HCT116 (cell line): ENCODE measurements at places on chromosomes 4 and X.

DNA sequence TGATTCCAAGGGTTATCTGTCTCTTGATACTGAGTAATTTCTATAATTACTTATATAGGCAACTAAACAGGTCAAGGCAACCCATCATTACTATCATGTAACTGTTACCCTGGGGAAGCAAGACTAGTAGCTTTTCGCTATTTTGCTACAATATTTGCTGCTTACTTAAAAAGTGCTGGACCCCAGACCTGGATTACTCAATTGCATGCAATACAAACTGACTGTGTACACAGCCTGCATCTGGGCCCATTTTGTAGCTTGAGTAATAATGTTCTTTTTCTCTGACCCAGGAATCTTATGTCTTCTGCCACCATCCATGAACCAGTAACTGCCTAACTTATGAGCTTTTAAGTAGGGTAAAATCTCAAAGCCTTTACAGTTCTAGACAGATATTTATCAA lies 53.4 kb downstream of the CNOT6L start:
- no peak for DNase-seq

GRCh38 chrX:124534536-124534935 lies 188.2 kb downstream of the SH2D1A start:
- no peak for DNase-seq

DNA sequence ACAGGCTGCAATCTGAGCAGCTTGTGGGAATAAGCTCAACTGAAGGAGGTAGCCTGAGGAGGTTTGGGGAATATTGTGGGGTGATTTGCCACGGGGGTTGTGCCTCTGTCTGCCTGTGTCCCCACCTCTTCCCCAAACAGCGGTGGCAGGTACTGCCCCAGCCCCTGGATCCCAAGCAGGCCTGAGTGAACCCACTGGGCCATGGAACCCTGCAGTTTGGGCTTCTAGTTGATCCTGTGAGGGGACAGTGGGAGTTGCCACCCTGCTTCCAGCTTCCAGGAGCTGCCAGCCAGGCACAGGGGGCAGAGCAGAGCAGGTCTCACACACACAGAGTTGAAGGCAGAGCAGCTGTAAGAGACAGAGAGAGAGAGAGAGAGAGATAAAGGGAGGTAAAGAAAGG lies 97.4 kb downstream of the PJA1 start:
- DNase-seq: no peak

DNA sequence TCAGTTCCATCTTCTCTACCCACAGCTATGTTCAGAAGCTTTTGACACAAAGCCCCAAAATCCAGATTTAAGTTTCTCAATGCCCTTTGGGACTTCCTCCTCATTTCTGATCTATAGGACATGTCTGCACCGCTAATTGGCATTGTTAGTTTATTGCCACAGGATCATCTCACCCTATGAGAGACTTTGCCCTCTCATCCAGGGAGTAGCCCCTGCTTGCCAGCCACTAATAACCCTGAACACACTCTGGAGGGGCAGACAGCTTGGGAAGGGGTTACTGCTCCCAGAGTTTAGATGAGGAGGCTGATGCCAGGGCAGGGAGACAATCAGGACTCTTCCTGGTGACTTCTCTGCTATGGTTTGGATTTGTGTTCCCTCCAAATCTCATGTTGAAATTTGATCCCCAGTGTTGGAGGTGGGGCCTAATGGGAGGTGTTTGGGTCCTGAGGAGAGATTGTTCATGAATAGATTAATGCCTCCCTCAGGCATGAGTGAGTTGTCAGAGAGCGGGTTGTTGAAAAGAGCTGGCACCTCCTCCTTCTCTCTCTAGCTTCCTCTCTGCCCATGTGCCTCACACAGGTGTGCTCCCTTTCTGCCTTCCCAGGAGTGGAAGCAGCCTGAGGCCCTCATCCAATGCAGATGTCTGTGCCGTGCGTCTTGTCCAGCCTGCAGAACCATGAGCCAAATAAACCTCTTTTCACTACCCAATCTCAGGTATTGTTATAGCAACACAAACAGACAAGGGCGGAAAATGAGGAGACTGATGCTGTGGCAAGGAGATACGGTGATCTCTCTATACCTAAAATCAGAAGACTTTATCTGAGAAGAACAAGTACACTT lies 3.6 kb upstream of the SCARB2 start:
- DNase-seq: no peak

DNA sequence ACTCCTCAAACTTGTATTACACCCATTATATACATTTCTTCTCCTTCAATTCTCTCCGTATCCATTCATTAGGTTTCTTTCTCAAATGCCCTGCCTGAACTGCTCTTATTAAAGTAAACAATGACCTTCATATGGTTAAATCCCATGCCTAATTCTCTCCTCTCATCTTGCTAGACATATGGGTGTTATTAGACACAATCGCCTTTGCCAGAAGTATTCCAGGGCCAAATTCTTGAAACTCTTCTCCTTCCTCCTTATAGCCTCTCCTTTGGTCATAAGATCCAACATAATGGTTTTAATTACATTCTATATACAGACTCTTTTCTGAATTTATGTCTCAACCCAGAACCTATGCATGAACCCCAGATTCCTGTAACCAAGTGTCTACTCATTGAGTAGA lies 4.8 kb downstream of the ANXA10 start:
- no peak for DNase-seq

DNA sequence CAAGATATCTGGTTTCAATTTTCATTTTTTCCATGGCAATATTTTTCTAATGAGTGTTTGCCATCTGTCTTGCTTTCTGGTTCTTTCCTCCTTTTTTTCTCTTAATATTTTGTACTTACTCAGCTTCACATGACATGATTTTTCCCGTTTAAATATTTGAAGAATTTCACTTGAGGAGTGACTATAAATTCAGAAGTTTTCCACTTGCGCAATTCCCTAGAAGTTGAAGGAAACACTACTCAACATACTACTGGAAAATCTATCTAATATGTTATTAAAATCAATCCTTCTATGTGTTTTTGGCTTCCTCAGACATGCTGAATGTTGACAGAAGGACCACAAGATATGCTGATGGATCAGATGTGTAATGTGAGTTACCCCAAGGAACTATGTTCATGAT lies 36.8 kb upstream of the BANK1 start:
- DNase-seq: no peak

DNA sequence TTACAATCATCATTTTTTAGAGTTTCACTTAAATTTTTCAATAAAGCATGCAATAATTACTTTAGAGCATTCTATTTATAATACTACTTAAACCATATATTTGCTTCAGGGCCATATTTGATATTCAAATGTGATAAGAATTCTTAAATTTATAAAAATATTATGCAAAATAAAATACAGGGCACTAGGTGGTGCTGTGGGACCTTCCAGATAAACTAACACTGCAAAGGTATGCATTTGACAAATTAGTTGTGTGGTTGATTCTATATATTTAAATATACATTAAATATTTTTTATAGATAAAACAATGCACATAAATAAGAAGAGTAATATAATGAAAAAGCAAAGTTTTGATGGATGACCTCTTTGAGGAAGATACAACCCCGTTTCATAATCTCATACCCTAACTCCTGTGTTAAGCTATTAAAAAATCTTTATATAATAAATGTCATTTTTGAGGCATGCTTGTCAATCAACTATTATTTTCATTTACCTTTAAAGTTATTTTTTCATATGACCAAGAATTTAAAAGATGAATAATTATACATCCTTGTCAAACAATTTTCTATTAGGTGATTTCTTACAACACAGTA lies 128.4 kb downstream of the REELD1 start:
- DNase-seq: no peak

GRCh38 chr4:159416073-159416472 lies 313.2 kb downstream of the RAPGEF2 start:
- DNase-seq: no peak

DNA sequence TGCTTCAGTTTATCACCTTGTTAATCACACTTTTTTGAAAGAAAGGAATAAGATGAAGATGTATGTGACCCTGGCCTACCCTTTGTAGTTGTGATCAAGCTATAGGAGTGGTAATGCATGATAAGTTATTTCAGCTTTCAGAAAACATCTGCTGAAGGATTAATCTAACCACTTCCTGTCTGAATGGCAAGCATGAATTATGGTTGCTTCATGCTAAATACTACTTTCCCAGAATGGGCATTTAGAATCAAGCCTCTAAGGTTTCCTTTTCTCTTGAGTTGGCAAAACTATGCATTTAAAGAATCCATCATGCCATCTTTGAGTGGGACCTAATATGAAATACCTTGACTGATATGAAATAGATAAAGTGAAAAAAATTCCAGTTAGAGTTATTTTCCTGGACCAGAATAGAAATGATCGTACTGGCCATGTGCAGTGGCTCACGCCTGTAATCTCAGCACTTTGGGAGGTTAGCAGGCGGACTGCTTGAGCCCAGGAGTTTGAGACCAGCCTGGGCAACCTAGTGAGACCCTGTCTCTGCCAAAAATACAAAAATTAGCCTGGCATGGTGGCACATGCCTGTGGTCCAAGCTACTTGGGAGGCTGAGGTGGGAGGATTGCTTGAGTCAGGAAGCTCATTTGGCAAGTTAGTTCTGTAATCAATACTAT lies 59.1 kb downstream of the ANXA3 start:
- DNase-seq: no peak

DNA sequence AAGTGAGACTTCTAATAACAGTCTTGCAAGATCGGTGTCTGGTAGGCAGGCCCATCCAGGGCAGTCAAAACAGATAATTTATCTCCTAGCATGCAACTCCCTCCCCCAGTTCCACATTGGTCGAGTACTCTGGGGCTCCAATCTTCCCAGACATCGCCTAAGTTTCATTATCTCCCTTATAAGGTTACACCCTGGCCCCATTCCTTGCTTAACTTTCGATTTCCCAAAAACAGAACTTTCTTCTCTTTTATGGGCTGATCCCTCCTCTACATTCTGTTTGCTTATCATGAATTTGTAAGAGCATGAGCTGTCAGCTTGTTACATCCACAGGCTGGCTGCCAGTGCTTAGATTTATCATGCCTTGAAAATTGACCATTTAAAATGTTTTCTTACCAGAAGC lies 471.3 kb downstream of the TECRL start:
- no peak for DNase-seq

- DNase-seq: no peak
Observed at GRCh38 chrX:39063702-39064101, 262.4 kb downstream of the MID1IP1 start.

DNA sequence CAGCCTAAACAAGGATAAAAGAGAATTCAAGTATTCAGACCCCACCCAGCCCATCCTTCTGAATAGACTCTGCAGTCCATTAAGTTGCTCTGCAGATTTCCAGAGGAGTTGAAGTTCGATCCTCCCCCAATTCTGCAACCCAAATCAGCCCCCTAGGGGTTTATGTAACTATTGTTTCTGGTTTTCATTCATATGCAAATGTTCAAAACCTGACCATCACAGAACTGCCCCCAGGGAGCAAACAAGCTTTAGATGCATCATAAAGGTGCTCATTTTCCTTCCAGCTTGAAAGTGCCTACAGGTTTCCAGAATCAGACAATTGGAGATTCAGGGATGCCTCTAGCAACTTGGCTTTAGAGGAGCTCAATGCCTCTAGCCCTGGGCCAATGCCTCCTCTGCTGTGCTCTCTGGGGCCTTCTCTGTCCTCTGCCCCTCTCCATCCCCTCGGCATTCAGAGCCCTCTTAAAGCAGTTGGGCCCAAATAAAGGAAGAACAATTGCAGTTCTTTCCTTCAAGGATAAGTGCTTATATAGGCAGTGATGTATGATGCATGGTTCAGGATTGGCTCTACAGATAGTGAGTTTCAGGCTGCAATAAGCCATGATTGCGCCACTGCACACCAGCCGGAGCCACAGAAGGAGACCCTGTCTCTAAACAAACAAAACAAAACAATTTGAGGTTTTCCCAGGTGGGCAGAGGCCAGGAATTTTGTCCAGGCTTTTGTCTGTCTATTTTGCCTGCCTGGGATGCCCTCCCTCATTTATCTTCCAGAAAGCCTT lies 23.5 kb upstream of the SPINK2 start:
- no peak for DNase-seq

DNA sequence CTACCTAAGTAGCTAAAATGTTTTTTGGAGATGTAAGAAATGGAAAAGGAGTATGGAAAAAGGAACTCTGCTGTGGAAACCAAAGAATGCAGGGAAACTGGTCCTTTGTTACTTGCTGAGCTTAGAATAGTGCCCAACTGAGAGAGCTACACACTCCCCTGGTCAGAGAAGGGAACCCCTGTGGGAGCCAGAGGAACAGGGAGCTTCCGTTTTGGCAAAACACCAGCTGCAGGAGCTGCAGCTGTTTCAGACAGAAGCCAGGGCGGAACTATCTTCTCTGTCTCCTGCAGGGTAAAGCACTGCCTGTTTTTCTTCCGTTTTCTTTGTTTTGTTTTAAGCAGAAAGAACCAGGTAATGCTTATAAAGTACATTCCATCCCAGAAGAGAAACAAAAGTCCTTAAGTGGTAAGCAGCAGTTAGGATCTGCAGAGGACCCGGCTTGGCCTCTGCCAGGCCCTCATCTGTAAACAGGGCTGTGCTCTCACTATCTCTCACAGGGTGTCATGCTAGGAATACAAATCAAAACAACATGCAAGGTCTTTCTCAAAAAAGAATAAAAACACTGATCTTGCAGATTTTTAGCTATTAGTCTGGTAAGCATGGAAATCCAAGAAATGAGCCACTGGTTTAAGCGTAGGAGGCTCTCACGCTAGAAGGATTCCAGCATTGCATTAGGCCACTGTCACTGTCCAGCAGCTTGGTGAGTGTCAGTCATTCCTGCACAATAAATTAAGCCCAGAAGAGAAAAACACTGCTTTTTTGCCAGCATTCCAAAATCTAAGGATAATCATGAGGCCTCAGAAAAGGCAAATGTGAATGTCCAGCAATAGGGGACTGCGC lies 76.1 kb downstream of the CHST7 start:
- DNase-seq: no peak

DNA sequence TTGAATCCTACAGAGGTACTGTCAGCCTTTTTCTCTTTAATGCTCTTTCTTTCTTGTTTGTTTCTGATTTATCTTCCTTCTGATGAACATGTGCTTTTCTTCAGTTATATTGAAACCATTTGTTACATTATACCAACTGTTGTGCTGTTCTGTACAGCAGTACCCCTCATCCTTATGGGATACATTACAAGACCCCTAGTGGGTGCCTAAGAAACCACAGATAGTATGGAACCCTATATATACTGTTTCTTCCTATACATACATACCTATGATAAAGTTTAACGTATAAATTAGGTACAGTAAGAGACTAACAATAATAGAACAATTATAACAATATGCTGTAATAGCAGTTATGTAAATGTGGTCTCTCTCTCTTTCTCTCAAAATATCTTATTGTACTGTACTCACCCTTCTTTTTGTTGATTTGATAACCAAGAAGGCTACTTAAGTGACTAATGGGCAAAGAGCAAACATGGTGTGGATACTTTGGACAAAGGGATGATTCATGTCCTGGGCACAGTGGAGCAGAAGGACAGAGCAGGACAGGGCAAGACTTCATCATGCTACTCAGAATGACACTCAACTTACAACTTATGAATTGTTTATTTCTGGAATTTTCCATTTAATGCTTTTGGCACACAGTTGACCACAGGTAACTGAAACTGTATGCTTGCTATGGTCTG lies 10.7 kb upstream of the YIPF7 start:
- no peak for DNase-seq

GRCh38 chrX:12975991-12976558 lies 1.2 kb downstream of the TMSB4X start:
- DNase-seq: no peak

- no peak for DNase-seq
Observed at GRCh38 chr4:146852360-146852759, 93.3 kb downstream of the TTC29 start.

- DNase-seq: no peak
Observed at GRCh38 chr4:113423631-113424030, 337.9 kb downstream of the CAMK2D start.

- peak; percentile 43 for DNase-seq
Observed at GRCh38 chr4:47926667-47927258, 12.4 kb upstream of the NFXL1 start.

- no peak for DNase-seq
Observed at GRCh38 chr4:89995006-89995405, 100.4 kb downstream of the MMRN1 start.
